ENCODE measurements at places on chromosomes 3 and 15. TPM values are rescaled to one million over a fixed set of nuclear protein-coding genes. Genes with fewer than 3 reads are reported as not detected.
A peak's percentile ranks its signal among the peaks of the same experiment; 100 is the strongest.

GRCh38 chr15:73870700-73871408 lies 2.5 kb upstream of the TBC1D21 start:
- peak; percentile 19 for DNase-seq

CYP8B1 gene
- not detected for total RNA-seq

NR2E3 gene
- 0.20 TPM for total RNA-seq

DNA sequence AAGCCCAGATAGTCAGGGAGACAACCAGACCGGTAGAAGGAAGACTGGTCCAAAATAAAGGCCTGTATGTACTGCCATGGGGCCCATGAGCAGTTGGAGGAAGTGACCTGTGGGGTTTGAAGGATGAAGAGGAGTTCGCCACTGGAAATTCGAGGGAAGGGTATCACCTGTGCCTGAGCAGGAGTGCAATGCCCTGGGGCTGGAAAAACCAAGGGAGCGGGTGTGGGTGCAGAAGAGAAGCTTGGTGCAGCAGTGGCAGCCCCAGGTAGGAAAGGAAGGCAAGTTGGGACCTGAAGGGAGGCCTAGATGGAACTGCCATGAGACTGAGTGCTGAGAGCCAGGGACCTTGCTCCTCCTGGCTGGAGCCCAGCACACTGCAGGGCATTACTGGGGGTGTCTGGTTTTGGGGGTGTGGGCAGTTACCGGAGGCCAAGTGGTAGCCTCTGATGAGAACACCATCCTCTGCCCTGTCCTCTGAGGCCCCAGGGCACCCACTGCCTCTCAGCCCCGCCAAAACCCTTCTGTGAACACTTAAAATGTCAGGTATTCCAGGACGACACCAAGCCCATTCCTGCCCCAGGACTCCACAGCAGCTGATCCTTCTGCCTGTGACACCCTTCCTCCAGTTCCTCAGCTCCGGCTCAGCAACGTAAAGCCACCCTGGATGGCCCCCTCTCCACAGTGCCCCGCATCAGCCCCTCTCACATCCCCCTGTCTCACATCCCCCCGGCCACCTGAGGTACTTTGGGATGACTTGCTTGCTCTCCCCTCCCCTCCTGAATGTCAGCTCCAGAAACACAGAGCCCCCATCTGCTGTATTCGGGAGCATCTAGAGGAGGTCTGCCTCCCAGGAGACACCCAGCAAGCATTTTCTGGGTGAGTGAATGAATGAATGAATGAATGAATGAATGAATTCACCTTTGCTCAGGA lies 42.9 kb downstream of the WNT7A start:
- no peak for DNase-seq

DNA sequence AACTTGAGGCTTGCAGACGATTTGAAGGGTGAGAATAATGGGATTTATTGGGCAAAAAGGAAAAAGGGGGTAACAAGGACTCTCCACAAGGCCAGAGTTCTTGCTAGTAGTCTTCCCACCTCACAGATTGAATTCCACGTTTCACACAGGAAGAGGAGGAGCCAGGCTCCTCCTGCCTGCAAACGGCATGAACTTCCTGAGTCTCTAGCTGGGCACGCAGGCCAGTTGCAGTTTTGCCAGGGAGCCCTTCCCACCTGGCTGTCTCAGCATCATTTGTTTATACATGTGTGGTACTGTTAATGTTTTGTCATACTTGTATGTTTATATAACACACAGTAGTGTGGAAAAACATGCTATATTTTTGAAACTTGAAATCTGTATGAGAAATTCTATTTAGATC lies 155.0 kb downstream of the NLGN1 start:
- DNase-seq: no peak

LRRC57 gene
- total RNA-seq: 27.4 TPM

PLCB2 gene
- total RNA-seq: 6.0 TPM

- no peak for DNase-seq
Observed at GRCh38 chr3:71142441-71143161, 440.9 kb downstream of the FOXP1 start.

DNA sequence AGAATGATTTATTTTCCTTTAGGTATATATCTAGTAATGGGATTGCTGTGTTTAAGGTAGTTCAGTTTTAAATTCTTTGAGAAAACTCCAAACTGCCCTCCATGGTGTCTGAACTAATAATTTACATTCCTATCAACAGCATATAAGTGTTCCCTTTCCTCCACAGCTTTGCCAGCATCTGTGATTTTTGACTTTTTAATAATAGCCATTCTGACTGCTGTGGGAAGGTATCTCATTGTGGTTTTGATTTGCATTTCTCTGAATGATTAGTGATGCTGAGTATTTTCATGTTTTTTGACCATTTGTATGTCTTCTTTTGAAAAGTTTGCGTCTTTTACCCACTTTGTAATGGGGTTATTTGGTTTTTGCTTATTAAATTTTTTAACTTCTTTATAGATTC lies 571.6 kb upstream of the CCDC54 start:
- no peak for DNase-seq

CELSR3 gene
- total RNA-seq: 2.4 TPM

GRCh38 chr15:75195122-75195765 lies 6.4 kb upstream of the C15orf39 start:
- no peak for DNase-seq

DNA sequence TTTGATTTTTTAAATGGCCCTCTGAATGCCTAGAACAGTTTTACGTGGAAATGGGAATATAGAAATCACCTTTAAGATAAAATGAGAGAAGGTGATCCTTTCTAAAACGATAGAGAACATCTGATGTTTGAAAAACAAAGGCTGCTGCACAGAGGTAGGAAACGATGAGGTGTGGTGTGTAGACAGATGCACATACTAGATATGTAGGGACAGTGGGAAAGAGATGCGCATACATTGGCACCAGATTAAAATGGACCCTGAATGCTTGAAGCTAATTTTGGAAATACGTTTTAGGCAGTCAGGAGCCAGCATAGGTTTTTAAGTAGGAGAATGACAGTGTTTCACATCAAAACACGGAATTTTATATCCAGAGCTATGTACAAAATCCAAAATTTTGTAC lies 29.0 kb downstream of the MAP6D1 start:
- no peak for DNase-seq

DNAH1 gene
- 12.8 TPM for total RNA-seq

- DNase-seq: no peak
Observed at GRCh38 chr3:156311930-156312329, 191.6 kb downstream of the KCNAB1 start.

GPR87 gene
- total RNA-seq: not detected

DNA sequence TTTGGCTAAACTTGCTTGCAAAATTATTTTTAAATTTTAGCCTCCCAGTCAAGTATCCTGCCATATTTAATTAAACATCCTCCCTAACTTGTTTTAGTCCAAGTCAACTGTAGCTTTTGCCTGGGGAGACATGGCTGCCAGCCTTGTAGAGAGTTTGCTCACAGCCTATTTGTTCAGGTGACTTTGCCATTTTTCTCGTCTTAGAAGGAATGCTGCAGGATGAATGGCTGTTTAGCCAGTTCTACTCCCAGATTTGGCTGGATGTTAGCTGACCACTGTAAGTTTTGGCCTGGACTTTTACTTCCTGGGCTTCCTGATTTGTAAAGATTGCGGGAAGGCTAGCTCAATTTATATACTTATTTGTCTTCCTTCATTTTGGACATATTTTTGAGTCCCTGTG lies 236.4 kb upstream of the SGO1 start:
- no peak for DNase-seq

MYL3 gene
- total RNA-seq: 0.47 TPM

GOLGA8Q gene
- not detected for total RNA-seq

DNA sequence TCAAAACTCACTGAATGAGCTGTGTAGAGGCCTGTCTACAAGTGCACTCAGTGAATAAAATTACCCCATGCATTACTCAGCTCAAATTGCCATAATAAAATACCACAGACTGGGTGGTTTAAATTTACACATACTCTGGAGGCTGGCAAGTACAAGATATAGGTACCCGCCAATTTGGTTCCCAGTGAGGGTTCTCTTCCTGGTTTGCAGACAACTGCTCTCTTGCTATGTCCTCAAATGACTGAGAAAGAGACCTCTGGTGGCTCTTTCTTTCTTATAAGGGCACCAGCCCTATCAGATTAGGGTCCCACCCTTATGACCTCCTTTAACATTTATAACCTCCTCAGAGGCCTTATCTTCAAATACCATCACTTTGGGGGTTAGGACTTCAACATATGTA lies 237.0 kb downstream of the CPNE4 start:
- no peak for DNase-seq

TGM5 gene
- not detected for total RNA-seq

GRCh38 chr3:180306691-180307090 lies 270.0 kb upstream of the PEX5L start:
- DNase-seq: no peak

DNA sequence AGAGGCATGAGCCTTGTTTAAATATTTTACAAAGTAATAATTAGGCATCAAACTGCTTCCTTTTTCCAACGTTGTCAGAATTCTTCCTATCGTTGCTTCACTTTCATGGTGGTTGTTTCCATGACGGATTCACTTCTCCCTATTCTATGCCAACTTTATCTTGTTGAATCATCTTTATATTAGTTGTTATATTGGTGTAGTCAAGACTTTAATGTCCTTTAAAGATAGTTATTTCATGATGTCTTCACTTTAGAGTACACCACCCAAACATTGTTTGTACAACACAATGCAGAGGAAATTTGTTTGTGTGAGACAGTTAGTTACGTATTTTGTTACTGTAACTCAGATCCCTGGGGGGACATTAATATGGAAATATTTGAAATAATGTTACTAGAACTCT lies 61.9 kb downstream of the CRYBG3 start:
- DNase-seq: no peak

GRCh38 chr15:97684249-97684648 lies 276.3 kb upstream of the ARRDC4 start:
- DNase-seq: peak; percentile 26

- no peak for DNase-seq
Observed at GRCh38 chr3:147544290-147544689, 135.1 kb downstream of the ZIC1 start.

- no peak for DNase-seq
Observed at GRCh38 chr15:52427804-52428203, 100.9 kb downstream of the MYO5A start.

- no peak for DNase-seq
Observed at GRCh38 chr3:187735837-187736236, 9.4 kb downstream of the BCL6 start.

- no peak for DNase-seq
Observed at GRCh38 chr3:13681931-13682330, 133.0 kb downstream of the FBLN2 start.

- no peak for DNase-seq
Observed at GRCh38 chr3:151085889-151086483, 522 bp downstream of the MED12L start.

ILDR1 gene
- 27.7 TPM for total RNA-seq

DNA sequence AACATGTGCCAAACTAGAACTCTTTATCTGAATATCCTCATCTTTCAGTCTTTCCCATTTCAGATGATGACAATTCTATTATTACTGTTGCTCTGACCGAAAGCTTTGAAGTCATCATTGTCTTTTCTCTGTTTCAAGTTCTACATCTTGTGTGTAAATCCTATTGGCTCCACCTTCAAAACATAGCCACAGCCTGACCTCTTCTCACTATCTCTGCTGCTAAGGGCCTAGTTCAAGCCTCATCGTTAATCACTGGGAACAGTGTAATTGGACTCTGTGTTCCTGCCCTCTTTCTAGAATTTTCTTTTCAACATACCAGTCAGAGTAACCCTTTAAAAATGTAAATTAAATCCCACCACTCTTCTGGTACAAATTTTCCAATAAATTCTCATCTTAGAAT lies 105.1 kb downstream of the OXSM start:
- DNase-seq: no peak

DNA sequence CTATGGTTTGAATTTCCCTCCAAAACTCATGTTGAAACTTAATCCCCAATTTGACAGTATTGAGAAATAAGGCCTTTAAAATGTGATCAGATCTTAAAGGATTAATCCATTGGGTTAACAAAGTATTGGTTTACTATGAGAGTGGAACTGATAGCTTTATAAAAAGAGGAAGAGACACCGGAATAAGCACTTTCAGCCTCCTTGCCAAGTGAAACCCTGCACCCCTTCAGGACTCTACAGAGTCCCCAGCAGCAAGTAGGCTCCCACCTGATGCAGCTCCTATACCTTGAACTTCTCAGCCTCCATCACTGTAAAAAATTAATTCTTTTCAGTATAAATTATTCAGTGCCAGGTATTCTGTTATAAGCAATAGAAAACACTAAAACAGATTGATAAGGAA lies 348.3 kb downstream of the CGGBP1 start:
- DNase-seq: no peak

DNA sequence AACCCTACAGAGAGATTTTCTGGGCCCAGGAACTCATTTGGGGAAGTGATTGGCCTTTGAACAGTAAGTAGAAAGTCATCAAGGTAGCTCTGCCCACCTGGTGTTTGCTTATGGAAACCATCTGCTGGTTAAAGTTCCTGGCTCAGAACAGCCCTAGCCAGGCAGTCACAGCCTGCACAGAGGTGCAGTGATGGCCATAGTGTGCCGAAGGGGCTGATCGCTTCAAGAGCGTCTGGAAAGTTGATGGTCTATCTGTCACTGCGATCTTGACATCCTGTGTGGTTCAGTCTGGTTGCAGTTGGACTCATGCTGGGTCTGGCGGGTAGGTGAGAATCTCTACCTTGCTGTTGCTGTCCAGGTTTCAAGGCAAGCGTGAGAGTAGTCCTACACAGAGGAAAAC lies 151.6 kb downstream of the SLCO3A1 start:
- DNase-seq: no peak

- DNase-seq: no peak
Observed at GRCh38 chr3:68239542-68239941, 585.1 kb upstream of the SUCLG2 start.

SLC22A13 gene
- total RNA-seq: 0.27 TPM

KPNA1 gene
- 57.4 TPM for total RNA-seq

GRCh38 chr15:87606971-87607370 lies 649.6 kb downstream of the NTRK3 start:
- no peak for DNase-seq

ZNF774 gene
- total RNA-seq: 14.7 TPM

- DNase-seq: no peak
Observed at GRCh38 chr3:17508180-17508752, 234.2 kb downstream of the TBC1D5 start.

DNA sequence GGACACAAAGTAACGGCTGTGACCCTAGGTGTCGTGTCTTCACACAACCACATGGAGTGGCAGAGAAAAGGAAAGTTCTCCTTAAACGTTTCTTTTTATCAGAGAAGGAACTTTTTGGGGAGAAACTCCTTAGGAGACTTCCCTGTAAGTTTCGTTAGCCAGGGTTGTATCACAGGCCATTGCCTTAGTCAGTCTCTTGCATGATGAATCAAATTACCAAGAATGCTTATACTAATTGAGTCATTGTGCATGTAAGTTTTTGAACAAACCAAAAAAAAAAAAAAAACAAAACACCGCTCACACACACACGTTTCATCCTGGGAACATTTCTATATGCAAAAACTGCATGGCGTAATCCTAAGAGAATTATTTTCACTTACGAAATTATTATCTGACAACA lies 150.4 kb upstream of the SATB1 start:
- no peak for DNase-seq

GRCh38 chr3:184636741-184637316 lies 75.0 kb downstream of the MAGEF1 start:
- DNase-seq: no peak

- DNase-seq: no peak
Observed at GRCh38 chr3:190159902-190160435, 39.3 kb upstream of the P3H2 start.

EPB42 gene
- not detected for total RNA-seq
